ENCODE measurements at places on chromosomes 12 and 14.

DNA sequence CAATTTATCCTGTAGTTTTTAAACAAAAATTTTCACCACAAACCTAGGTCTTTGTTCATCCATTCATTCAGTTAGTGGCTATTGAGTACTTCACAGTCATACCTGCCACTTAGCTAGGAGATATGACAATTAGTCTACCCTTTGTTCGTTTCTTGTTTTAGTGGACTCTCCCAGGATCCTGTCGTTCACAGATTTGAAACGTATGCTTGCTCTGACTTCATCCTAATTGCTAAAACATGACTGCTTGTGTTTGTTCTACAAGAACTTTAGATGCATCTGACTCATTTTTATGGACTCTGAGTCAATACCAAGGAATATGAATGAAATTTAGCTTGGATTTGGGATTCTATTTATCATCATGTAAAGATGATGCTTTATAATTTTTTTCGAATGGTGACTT is 69.5 kb downstream of the TBC1D30 start:
- no peak for DNase-seq

DNA sequence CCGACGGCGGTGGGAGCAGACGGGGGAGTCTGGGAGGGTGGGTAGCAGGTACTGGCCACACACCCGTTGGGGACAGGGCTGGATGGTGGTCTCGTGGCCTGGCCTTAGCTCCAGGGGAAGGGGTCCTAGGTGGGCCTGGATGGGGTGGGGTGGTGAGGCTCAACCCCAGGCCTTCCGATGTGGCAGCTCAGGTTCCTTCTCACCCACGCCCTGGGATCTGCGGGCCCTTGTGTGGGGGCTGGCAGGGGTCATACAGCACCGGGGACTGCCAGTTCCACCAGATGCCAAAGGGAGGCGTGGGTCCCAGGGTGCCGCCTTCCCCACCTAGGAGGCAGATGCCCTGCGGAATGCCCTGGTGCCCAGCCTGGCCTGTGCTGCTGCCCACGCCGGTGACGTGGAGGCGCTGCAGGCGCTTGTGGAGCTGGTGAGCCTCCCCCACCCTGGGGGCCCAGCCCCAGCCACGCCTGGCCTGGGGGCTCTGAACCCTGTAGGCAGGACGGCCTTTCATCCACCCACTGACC is 21.0 kb downstream of the ASPG start:
- DNase-seq = no peak

GRCh38 chr12:110256780-110257431 is 24.1 kb upstream of the ATP2A2 start:
- DNase-seq = no peak

- no peak for DNase-seq
These were observed 198.9 kb upstream of the SFSWAP start for GRCh38 chr12:131511803-131512561.

GRCh38 chr14:95939335-95939734 is 62.7 kb downstream of the TUNAR start:
- DNase-seq = no peak

- no peak for DNase-seq
These were observed 63.3 kb upstream of the HSPB8 start for GRCh38 chr12:119115296-119115905.

DNA sequence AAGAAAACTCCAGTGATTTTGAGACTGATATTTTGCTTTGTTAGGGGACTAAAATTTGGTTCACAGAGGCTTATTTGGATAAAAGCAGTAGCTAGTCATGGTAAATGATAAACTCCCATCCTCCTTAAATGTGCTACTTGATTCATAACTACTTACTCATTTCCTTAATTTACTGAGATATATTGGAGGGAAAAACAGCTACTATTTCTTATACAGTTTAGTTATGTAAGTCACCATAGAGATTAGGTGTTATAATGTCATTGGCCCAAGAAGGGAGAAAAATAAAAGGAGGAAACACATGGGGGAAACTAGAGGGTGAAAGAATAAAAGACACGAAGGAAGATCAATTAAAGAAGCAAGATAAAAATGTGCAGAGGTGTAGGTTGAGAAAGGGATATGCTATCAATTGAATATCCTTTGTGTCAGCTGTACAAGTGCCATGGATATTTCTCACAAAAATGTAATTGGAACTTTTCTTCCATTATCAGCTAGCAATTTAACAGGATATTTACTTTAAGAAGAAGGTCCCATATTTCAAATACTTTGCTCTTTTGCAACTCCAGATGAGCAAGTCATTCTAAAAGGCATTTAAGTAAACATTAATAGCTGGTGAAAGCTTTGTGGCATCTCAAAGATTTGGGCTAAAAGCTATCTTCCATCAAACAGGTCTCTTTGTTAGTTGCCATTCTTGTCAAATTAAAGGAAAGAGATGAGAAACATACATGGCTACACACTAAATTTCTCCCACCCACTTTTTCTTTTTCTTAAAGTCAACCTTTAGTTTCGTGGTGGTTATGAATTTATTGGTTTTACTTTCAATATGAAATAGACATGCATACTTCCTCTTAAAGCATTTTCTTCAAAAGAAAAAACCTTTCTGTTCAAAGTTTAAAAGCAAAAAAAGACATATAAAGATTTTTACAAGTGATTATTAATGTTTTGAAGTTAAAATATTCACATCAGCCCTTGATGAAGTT is 439.5 kb downstream of the CCER1 start:
- no peak for DNase-seq

- no peak for DNase-seq
These were observed 5.7 kb downstream of the SVOP start for GRCh38 chr12:109014984-109015765.

DNA sequence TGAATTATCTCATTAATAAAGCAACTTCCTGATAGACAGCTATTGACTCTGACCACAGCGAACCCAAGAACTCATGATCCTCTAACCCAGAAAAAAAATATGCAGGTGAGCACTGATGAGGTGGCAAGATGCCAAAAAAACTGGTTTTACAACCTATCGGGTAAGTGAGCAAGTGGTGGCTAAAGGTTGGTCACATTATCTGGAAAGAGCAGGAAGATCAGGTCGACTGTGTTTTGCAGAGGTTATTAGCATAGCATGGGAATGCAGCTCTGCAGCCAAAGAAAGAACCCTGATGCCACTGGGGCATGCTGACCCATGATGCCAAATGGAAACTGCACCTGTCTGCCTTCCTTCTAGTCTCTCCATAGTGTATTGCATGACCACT is 23.5 kb downstream of the BHLHE41 start:
- no peak for DNase-seq

DNA sequence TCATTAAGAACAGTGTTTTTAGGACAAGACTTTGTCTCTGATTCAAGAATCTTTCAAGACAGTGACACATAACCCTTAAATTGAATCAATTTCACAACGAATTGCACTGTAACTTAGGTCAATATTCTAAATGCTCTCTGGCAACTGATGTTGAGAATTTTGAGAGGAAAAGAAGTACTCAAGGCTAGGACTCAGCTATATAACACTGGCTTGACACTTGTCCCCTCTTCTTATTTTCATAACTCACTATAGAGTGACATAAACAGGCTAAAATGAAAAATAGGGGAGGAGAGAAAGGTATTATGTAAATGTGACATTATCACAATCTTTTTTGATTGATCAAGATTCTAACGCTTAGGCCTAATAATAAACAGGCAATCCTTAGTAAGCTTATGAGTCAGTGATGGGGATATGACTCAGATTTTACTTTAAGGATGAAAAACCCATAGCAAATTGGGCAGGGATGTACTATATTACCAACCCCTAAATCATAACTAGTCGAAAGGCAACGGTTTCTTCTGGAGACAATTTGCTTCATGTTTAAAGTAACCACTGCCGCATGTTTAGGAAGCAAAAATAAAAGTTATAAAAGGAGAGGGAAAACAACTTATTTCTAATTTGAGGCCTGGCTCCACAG is 10.9 kb downstream of the BTG1 start:
- DNase-seq = no peak
